Activated T-cell treated with anti-CD3 and anti-CD28 coated beads for 4 hours (primary cell): ENCODE measurements at places on chromosomes 12 and 14.
A peak's percentile ranks its signal among the peaks of the same experiment; 100 is the strongest.

DNA sequence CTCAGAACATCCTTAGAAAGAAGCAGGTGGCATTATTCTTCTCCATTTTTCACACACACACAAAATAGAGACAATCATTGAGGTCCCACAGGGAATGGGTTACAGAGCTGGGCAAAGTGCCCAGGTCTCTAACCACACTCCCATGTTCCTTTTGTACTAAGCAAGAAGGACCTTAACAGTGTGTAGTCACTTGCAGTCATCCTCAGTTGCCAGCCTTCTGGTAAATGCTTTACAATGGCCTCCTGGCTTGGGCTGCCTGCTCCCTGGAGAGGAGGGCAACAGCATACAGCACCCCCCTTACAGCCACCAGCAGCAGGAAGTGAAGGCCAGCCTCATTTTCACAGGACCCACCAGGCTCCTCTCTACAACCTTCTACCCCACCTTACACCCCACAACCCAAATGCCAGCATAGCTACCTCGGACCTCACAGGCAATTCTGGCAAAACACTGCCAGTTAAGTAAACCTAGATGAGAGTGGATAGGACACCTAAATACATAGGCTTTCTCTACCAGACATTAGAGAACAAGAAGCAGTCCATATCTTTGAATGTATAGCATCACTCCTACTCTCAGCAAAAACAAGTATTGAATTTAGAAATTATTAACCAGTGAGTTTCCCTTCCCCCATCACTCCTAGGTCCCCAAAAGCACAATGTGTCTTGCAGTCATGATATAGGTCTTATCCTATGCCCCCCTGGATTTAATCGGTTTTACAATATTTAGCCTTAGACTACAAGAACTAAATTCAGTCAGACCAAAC lies 88.1 kb downstream of the PPP2R5E start:
- no peak for DNase-seq

- DNase-seq: no peak
These were observed 52.7 kb upstream of the PTCSC3 start for GRCh38 chr14:36229262-36229661.

DNA sequence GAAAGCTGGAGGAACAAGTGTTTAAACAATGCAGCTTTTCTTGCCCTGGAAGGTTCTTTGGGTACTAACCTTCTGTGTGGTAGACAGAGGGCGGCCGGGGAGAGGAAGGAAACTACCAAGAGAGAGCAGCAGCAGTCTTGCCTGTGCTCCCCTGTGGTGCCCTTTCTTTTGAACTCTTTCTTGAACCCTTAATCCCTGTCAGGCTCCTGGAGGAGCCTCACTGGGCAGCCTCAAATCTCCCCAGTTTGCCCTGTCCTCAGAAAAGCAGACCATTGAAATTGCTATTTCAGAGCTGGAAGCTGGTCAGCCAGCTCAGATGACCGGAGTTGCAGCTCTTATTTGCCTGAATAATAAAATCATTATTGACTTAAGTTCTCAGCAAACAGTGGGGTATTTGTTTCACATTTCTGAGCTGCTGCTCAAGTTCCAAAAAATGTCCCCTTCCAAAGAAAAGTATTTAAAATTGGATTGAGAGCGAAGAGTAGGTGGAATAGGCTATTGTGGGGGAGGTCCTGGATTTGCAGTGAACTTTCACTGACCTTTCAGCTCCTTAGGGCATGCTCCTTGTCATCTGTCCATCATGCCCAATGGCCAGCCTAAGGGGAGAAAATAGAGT lies 42.1 kb upstream of the RNASE3 start:
- DNase-seq: no peak

- DNase-seq: peak; percentile 36
These were observed 5.9 kb downstream of the GPR84 start for GRCh38 chr12:54358191-54358944.

DNA sequence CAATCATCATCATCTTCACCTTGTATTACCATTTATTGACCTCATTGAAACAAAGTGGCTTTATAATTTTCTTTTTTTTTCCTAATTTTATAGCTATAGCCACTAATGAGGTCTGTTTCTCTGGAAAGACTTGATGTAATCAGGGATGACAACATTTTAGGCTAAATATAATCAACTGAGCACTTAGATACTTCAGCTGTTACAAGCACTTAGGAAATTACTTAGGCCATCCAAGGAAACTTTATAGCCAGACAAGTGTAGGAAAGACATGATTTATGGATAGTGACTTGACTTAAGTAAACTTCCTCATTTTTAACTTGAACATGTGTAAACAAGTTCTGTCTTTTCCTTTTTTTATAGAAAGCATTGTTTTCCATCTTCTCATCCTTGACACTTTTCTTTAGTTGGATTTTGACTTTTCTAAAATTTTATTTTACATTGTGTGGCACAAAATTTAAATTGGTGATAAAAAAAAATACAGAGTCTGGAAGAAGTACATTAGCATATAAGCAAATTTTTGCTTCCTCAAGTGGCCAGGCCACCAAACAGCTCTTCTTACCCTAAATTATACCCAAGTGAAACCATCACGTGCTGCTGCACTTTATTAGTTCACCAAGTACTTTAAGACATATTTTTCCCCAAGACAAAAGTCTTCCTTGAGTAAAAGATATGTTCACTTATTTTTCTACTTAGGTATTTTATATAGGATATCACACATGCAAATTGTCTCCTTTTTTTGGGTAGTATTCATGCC lies 15.1 kb downstream of the CPNE8 start:
- DNase-seq: no peak

DNA sequence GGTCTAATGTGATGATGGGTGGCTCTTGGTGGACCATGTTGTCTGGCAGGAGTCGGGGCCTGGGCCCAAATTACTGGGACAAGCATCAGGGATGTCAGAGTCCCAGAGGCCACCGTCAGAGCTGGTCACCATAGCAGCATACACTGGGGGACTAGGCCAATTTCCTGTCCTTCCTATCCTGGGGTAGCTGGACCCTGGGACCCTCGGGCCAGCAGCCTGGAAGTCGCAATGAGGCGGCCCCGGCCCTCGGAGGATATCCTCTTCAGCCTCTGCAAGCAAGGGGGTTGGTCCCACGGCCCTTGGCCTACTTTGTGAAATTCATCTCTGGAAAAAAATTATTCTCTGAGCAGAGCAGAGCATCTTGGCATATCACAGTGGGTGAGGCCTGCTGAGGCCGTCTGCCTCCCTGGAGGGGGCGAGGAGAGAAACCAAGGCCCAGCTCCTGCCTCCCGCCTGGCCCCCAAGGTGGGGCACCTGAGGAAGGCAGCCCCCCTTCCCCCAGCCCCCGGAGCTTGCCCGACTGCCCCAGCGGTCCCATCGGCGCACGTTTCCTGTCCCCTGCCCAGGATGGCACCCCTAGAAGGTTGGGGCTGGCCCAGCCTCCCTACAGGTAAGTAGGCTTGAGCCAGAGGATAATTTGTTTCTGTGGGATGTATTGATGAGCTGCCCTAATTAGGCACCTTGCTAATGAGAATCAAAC lies 135.0 kb upstream of the MYL2 start:
- DNase-seq: no peak

GRCh38 chr14:68380329-68380741 lies 412.5 kb downstream of the ZFP36L1 start:
- no peak for DNase-seq

DNA sequence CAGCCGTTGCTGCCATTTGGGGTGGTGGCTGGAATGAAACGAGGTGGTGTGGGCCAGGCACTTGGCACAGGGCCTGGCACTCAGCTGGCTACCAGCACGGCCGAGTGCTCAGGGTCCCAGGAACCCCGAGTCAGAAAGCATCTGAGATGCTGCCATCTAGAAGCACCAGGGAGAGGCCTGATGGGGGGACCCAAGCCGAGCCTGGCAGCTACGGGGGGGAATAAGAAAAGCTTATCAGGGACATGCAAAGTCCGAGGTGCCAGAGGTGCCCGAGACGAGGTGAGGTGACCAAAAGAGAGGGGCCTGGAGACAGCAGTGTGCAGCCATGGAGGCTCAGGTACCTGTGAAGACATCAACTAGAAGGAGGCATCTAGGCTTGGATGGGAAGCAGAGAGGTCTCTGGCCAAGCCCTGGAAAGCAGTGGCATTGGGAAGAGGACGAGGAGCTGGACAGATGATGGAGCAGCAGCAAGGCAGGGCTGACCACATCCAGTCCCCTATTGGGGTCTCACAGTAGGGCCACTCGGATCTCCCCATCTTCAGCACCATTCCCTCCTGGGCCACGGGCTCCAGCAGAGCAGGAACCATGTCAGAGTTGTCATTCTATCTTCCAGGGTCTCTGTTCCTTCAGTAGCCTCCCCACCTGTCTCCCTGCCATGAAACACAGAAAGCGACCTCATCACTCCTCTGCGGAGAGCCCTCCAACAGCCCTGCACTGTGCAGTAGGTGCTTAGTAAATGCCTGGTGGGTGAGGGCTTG lies 59.3 kb upstream of the DIO3 start:
- no peak for DNase-seq

- DNase-seq: no peak
These were observed 2.0 kb upstream of the SOS2 start for GRCh38 chr14:50233166-50233950.

DNA sequence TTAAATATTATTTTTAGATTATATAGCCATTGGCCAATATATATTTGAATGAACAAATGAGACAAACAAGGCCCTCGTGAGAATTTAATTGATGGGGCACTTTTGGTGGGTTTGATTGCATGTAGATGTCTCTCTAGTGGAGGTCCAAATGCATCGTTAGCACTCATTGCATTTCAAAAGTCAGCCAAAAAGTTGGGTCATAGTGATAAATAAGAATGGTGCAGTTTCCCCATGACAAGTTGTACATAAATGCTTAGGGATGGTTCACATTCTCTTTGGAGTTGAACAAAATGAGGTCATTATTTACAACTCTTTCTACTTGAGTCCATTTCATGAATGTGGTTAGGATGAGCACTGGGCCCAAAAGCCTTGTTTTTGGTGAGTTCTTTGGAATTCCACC lies 1.0 kb downstream of the BEST3 start:
- no peak for DNase-seq

- no peak for DNase-seq
These were observed 9.4 kb upstream of the GPR68 start for GRCh38 chr14:91253795-91254323.

GRCh38 chr12:57175428-57176138 lies 28.2 kb upstream of the LRP1-AS start:
- DNase-seq: peak; percentile 7

DNA sequence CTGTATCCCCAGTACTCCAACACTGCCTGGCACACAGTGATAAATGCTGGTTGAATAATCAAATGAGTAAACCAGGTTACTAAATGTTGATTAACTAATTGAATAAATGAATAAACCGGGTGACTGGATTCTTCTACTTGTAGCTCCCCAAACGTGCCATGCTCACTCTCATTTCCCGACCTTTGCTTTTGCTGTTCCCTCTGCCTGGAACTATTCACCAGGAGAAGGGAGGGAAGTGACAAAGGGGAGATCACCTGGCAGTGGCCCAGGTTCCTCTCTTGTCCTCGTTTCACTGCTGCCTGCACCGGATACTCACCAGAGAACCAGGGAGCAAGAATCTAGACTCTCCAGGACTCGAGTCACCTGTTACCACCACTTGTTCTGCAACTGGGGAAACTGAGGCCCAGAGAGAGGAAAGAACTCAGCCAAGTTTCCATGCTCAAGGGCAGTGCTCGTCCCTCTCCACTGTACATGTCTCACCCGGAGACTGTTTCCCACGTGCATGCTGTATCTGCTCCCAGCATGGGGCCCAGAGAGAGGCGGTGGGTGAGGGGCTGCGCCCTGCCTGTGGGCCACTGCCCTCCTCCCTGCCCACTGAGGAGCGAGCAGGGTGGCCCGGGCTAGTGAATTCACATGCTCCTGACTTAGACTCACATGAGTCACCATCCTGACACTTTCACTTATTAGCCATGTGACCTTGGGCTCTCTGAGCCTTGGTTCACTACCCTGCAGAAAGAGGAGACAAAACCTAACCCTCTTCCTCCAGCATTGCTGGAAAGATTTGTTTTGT lies 17.7 kb upstream of the POP5 start:
- DNase-seq: no peak

DNA sequence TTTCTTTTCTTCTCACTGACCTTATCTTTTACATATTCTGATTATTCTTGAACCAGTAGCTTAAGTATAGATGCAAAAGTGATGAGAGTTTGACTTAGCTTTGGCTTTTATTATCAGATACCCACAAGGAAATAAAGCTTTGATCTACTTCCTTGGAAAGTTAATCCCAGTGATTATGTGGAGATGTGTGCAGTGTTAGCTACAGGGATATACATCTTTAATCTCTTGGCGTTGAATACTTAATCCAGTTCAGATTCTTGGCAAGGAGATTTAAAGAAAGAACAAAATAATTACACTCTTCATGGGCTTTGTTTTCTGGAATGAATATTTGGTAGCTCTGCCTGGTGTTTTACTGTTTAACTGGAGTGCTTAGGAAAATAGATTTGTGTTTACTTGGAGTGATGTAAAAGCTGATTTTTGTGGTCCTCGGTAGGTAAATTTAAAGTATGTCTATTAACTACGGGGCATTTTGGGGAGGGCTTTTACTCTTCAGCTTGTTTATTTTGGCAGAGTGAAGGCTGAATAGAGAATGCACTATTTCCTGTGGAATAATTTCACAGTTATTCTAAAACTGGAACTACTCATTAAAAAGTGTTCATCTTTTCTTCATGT lies 150.1 kb upstream of the LRIG3 start:
- DNase-seq: no peak

DNA sequence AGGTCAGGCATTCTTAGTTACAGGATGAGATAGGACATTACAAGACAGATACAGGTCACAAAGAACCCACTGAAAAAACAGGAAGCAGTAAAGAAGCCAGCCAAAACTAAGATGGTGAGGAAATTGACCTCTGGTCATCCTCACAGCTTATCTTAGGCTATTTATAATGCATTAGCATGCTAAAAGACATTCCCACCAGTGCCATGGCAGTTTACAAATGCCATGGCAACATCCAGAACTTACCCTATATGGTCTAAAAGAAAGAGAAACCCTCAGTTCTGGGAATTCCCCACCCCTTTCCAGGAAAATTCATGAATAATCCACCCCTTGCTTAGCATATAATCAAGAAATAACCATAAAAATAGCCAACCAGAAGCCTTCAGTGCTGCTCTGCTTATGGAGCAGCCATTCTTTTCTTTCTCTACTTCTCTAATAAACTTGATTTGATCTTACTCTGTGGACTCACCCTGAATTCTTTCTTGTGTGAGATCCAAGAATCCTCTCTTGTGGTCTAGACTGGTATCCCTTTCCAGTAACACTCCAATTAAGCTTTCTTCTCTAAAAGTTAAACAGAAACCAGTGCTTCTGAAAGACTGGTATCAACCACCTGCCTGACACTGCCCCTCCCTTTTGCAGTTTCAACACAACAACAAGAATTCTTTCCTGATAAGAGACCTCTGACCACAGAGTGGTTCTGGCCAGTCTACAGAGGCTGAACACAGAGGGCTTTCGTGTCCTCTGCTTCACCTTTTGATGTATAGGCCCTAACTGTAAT lies 86.9 kb downstream of the BCAT1 start:
- no peak for DNase-seq
